Eye (tissue), 1 donor: ENCODE measurements at places on chromosomes 1 and 21.
A peak's percentile ranks its signal among the peaks of the same experiment; 100 is the strongest.

DNA sequence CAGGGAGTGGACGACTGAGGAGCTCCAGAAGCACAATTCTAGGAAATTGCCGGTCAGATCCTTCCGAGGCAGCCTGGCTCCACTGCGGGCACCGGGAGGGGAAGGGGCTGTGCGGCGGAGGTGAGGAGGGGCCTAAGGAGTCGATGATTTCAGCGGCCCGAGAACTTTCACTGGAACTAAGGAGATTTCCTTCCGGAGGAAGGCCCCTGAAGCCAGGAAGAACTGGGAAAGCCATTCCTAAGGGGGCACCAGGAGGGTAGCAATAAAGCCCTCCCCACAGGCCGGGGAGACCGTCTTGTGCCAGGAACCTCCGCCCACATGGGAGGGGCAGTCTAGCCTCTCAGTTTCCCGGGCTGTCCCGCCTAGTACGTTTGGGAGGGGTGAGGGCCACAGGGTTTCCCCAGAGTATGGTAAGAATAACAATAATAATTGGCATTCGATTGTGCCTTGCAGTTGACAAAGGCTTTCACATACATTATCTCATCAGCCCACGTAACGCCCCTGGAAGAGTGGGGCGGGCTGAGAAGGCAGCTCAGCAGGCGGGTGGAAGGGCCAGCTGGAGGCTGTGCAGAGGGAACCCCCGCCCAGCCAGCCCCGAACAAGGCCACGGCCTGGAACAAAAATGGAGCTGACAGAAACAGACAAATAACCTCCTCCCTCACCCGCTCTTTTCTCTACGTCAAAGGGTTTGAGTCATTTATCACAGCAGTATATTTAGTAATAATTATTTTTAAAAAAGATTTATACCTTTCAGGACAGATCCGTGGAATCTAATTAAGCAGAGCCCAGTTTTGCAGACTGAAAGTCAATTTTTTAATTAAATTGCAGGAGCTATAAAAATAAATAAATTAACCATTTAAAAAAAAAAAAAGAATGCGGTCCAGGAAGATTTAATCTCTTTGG is 19.8 kb downstream of the NPR1 start:
- DNase-seq = peak; percentile 80

DNA sequence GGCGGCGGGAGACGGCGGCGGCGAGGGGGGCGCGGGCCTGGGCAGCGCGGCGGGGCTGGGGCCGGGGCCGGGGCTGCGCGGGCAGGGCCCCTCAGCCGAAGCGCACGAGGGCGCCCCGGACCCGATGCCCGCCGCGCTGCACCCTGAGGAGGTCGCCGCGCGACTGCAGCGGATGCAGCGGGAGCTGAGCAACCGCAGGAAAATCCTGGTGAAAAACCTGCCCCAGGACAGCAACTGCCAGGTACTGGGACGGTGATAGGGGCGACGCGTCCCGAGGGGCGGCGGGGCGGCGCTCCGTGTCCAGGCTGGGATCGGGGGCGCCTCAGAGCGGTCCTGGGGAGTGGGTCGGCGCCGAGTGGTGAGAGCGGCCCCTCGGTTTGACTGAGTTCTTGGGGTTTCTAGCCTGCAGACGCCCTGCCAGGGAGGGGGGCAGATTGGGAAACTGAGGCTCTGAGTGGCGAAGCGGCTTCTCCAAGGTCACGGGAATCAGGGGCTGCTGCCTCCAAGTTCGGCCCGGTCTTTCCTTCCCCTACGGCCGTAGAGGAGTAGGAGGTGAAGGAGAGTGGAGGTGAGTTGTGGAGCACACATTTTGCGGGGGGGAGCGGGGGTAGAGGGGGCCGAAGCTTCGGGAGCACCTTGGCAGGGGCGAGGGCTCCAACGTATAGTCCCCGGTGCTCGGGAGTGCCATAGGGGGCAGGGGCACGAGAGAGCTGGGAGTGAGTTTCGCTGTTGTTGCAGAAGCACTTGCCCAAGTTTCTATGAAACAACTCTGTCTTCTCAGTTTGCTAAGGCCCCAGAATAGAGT is 508 bp downstream of the RAVER2 start:
- peak; percentile 77 for DNase-seq

DNA sequence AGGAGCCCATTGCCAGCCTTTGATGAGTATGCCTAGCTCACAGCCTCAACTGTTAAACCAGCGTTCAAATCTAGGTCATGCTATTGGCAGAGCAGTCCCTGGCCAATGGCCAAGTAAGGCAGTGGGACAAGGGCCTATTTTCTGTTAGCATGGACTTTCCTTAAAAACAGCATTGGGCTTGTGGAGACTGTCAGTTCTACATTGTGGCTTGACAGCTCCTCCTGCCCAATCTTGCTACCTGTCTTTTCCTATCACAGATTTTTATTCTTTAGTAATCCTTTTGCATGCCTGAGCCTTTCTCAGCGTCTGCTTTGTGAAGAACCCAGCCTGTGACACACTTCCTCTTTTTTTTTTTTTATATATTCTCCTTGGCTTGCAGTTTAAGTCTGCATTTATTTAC is 56.4 kb downstream of the DIP2A start:
- DNase-seq = peak; percentile 7

DNA sequence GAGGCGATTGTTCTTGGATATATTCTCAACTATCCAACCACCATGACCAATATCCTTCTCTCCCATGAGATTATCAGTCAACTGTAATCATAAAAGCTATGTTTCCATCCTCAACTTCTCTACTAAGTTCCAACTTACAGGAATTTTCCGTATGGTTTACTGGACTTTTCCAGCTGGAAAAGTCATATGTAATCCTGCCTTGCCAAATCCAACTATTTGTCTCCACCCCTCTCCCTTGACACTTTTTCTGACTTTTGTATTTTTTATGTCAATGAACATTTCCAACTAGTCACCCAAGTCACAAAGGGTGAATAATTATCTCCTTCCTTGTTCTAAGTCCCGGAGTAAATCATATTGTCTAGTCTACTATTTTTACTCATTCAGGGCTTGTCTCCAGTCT is 293.1 kb downstream of the USP25 start:
- no peak for DNase-seq

GRCh38 chr1:197312163-197312562 is 44.1 kb downstream of the CRB1 start:
- no peak for DNase-seq
